ENCODE measurements at places on chromosomes 5 and 9.

GRCh38 chr5:135535420-135535819 is 344 bp downstream of the NEUROG1 start:
- DNase-seq, result no peak

DNA sequence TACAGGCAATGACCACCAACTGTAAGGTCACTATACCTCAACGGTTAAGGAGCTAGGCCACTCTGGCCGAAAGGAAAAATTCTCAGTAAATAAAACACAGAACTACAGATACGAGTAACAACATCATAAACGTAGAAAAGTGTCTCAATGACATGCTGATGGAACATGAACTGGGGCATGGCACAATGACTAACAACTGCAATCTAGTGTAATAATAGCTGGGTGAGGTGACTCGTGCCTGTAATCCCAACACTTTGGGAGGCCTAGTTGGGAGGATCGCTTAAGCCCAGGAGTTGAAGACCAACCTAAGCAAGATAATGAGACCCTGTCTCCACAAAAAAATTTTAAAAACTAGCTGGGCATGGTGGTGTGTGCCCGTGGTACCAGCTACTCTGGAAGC is 9.8 kb upstream of the RAPGEF6 start:
- DNase-seq, result no peak

GRCh38 chr5:94243612-94244011 is 374.8 kb downstream of the KIAA0825 start:
- DNase-seq, result no peak

DNA sequence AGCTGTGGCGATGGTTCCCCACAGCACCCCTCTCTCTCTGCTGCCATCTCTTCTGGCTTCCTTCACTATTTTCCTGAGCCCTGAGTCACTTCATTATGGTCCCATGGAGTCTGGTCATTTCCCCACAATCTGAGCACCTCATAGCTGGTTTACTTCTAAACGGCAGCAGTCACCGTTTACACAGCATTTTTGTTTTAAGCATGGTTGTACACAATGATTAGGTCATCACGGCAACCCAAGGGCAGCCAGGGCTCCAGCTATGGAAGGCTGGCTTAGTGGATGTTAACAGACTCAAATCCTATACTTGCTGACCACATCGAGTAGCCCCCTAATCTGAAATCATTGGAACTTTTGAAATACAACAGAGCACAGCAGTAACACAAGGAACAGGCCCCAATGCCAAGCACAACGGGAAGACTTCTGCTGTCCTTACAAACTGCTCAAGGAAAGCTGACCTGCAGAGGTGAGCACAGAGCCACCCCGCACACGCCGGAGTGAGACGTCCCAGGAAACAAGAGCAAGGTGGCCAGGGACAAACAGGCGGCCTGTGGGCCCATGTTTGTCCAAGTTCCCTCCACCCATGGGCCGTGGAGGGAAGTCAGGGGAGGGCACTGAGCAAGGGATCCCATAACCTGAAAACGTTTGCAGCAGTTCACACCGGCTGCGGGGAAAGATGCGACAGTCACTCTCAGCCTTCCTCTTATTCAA is 22.9 kb downstream of the CAMSAP1 start:
- no peak for DNase-seq

DNA sequence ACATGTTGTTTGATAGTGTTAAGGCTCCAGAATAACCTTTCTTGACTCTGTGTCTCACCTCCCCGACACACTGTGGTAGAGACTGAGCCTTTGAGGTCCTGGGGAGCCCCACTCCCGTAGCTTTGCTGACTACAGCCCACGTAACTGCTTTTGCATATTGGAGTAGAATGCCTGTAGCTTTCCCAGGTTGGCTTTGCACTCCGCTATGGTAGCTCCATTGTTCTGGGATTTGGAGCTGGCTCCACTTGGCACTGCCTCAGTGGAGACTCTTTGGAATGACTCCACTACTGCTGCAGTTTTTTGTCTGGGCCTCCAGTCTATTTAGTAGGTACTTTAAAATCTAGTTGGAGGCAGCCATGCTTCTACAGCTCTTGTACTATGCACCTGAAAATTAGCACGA is 56.2 kb upstream of the ANXA1 start:
- no peak for DNase-seq

DNA sequence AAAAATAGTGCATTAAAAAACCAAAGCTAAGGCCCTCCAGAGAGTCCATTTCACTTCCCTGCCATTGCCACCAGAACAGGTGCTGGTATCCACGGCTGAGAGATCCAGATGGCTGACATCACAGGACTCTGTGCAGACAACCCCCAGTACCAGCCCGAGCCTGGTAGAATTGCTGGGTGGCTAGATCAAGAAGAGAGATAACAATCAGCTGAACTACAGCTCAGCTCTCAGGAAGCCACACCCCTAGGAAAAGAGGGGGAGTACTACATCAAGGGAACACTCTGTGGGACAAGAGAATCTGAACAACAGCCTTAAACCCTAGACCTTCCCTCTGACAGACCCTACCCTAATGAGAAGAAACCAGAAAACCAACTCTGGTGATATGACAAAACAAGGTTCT is 73.8 kb upstream of the SLIT3 start:
- DNase-seq, result no peak

- DNase-seq, result no peak
Observed at GRCh38 chr5:169367861-169368260, 66.9 kb upstream of the SLIT3 start.

- DNase-seq, result no peak
Observed at GRCh38 chr9:85984457-85984856, 43.5 kb downstream of the NAA35 start.

All from activated T-helper 1 cell treated with Interleukin-2 at 50 U/mL for 16 hours (primary cell).